ENCODE measurements at places on chromosomes 1 and 21.

DNA sequence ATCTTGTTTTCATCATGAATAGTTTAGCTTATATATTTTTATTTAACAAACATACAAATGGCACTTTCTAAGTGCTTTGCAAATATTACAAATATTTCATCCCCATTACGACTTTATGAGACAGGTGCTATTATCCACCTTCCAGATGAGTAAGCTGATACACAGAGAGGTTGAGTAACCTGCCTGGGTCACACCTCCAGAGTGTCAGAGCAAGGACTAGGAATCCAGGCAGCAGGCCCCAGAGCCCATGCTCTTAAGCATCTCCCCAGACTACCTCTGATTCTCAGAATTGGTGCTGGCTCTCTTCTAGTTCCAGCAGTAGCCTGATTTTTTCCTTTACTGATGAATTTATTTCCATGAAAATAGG is 40.0 kb downstream of the EPHB2 start:
- no peak for DNase-seq

DNA sequence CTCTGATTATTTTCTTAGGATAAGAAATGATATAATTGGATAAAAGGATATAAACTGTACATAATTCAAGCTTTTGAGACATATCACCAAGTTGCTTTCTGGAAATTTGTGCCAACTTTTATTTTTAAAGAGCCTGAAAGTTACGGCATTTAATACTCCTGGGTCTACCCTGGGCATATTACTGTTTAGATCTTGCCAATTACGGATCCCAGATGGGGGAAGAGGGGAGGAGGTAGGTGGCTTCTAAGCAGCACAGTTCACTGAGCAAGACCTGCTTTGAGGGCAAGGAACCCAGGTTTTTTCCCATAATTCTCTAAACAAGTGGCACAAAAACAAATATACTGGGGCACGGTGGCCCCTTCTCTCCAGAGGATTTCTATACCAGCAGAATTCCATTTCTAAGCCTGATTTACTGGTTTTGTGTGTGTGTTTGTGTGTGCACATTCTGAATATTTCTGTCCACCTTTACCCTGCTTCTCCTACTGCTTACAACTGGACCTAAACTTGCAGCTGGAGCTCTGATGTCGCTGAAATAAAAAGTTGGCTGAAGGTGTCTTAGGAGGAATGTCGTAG is 76.7 kb downstream of the LAMC2 start:
- no peak for DNase-seq

DNA sequence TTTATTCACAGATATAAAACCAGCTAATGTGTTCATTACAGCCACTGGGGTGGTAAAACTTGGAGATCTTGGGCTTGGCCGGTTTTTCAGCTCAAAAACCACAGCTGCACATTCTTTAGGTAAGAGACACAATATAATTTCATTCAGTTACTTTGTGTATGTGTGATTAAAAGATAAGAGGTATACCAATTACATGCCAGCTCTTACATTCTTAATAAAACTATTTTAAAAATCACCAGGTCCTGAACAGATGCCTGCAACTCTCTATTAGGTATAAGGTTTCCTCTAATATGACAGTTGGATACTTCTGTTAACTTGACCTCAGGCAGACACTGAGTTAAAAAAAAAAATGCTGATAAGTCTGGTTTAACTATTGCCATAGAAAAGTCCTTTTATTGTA is 122.1 kb downstream of the NEK7 start:
- DNase-seq: no peak

- no peak for DNase-seq
Observed at GRCh38 chr21:36075171-36075570, 5.3 kb downstream of the CBR1 start.

DNA sequence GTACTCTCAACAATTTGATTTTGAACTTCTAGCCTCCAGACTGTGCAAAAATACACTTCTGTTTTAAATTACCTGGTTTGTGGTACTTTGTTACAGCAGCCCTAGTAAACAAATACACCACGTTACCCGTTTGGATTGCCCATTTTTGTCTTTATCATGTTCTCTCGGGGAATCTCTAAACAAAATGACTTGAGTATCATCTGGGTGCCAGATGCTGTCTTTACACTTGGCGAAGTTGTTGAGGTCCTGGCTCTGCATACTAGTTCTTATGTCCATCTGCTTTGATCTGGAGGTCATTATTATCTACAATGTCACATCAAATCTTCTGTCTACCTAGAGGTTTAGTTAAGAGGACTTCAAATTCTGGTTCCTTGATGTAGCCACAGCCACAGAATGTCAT is 142.4 kb upstream of the NRIP1 start:
- DNase-seq: no peak

DNA sequence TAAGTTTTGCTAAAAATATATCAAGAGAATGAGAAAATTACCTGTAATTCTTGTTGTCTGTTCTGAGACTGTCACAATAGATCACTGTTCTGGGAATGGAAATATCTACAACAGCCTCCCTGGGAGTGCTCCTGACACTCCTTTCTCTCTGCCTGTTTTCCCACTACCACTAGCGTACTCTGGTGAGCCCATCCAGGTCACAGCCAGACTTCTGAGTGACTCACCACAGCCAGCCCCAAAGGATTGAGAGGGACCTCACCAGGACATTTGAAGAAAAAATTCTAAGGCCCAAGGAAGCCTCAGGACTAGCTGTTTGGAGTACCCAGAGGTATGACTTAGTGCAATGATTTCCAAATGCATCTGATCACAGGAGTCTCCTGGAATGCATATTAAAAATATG is 39.0 kb upstream of the TADA1 start:
- DNase-seq: no peak

DNA sequence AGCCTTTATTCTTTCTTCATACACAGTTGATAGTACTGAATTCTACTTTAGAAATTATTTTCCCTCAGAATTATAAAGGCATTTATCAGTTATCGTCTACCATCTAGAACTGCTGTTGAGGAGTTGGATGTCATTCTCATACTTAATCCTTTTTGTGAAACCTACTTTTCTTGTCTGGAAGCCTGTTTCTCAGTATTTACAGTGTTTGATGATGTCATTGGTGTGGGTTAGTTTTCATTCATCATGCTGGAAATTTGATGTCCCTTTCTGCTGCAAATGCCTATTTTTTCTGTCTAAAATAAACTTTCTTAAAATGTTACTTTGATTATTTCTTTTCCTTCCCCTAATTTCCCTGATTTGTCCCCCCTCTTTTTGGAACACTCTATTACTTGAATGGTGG is 22.8 kb upstream of the ZNF281 start:
- DNase-seq: no peak

- no peak for DNase-seq
Observed at GRCh38 chr1:32703479-32704291, 1.1 kb upstream of the SYNC start.

GRCh38 chr1:58881471-58881994 is 97.7 kb upstream of the JUN start:
- no peak for DNase-seq

DNA sequence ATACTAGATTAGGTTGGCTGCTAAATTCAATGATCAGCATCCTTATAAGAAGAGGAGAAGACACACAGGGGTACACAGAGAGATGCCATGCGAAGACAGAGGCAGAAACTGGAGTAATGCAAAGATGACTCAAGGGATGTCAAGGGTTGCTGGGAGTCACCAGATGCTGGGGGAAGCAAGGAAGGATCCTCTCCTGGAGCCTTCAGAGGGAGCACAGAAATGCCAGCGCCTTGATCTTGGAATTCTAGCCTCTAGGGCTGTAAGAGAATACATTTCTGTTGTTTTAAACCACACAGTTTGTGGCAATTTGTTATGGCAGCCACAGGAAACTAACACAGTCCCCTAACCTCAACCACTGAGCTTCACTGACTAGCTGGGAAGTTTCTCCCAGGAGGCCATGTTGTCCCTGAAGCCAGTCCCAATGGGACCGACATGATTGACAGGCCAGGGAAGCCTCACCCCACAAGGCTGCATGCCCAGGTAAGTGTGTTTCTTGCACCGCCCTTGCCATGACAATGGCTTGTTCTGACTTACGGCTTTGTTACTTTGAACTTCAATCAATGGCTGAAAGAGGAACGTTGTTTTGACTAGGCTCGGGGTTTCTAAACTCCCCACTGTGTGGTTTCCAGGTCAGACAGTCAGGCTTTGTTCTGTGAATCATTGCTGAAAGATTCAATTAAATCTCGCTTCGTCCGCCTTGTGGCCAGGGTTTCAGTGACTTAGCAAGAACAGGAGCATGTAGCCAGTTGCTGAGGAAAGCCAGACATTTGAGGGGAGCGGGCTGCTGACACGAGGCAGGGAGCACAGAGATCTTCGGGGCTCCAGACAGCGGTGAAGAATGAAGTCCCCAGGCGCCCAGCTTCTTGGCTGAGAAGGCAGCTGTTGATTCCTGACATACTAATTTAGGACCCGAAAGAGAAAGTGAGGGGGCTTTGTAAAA is 62.3 kb downstream of the RUNX1 start:
- DNase-seq: peak; percentile 84

- no peak for DNase-seq
Observed at GRCh38 chr1:2291577-2291976, 63.5 kb downstream of the SKI start.

- no peak for DNase-seq
Observed at GRCh38 chr1:153649137-153649862, 9.2 kb upstream of the SNAPIN start.

- no peak for DNase-seq
Observed at GRCh38 chr1:183178545-183178944, 7.5 kb upstream of the LAMC2 start.

DNA sequence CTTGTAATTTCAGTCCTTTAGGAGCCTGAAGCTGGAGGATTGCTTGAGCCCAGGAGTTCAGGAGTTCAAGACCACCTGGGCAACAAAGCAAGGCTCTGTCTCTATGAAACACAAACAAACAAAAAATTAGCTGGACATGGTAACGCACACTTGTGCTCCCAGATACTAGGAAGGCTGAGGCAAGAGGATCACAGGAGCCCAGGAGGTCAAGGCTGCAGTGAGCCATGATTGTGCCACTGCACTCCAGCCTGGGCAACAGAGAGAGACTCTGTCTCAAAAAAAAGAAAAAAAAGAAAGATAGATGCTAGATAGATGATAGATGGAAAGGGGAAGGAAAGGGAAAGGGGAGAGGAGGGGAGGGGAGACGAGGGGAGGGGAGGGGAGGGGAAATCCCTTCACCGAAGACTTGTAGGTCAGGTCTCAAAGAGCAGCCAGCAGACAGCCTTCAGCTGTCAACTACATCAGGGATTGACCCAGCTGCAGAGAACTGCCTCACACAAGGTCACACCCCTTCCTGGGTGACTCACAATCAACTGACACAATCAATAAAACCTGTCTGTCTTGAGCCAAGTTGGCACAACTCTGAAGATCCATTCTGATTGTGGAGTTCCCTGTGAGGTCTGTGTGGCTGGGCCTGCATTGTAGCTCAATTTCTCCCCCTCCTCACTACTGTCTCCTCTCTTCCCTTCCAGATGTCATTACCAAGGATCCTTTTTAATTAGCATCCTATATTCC is 200.6 kb downstream of the RGS7 start:
- no peak for DNase-seq

GRCh38 chr21:45253180-45253579 is 34.5 kb downstream of the POFUT2 start:
- no peak for DNase-seq

DNA sequence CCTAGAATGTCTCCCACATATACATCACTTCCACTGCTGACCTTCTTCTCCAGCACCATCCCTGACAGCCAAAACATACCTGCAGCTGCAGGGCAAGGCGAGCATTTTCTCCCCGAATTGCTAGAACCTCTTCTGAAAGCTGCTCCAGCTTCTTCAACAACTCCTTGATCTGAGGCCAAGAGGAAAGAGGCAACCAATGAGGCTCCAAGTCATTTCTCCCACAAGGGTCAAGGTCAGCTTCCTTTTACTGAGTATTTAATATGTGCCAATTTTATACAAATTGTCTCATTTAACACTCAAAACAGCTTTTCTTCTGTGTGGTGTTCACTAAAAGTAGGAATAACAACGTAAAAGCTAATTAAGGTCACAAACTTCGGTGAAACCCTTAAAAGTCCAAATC is 9.4 kb upstream of the PIAS3 start:
- DNase-seq: no peak

- no peak for DNase-seq
Observed at GRCh38 chr1:181778640-181779260, 282.8 kb downstream of the ZNF648 start.

Data from activated T-cell treated with anti-CD3 and anti-CD28 coated beads, Interleukin-2, amount 50 U/mL, for 72 hours (primary cell).